Stimulated activated CD8-positive, alpha-beta memory T cell treated with anti-CD3 and anti-CD28 coated beads, Interleukin-15, amount 100 ng/mL, for 24 hours (primary cell): ENCODE measurements at places on chromosomes 2 and 18.

DNA sequence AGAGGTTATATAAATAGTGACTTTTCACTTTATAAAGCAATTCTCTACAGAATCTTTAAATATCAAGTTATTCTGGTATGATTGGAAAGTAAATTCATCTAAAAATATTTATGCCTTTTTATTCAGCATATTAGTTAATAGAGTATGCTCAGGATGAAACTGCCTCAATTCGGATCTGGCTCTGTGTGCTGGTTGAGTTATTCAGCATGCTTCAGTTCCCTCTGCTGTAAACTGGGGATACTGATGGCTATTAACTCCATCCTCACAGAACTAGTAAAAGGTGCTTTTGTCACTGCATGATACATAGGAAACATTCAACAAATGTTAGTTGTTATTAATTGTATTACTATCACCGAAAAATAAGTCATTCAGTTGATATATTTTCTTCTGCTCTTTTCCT, 250.3 kb downstream of the NRXN1 start:
- no peak for DNase-seq

DNA sequence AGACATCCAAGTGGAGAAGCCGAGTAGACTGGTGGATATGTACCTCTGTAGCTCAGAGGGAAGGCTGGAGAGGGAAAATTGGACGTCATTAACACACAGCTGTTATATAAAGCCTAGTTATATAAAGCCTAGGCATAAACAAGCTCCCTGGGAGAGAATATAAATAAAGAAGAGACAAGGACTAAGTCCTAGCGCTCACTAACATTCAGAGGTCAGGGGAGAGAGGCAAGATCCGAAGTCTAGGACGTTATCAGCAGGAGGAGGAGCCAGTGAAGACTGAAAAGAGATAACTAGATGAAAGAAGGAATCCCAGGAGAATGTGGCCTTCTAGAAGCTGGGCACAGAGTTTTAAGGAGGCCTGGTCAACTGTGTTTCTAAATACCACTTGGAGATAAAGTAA, 55.3 kb downstream of the NOL10 start:
- DNase-seq = no peak

GRCh38 chr2:66426244-66427111, 8.4 kb upstream of the MEIS1 start:
- DNase-seq = no peak

DNA sequence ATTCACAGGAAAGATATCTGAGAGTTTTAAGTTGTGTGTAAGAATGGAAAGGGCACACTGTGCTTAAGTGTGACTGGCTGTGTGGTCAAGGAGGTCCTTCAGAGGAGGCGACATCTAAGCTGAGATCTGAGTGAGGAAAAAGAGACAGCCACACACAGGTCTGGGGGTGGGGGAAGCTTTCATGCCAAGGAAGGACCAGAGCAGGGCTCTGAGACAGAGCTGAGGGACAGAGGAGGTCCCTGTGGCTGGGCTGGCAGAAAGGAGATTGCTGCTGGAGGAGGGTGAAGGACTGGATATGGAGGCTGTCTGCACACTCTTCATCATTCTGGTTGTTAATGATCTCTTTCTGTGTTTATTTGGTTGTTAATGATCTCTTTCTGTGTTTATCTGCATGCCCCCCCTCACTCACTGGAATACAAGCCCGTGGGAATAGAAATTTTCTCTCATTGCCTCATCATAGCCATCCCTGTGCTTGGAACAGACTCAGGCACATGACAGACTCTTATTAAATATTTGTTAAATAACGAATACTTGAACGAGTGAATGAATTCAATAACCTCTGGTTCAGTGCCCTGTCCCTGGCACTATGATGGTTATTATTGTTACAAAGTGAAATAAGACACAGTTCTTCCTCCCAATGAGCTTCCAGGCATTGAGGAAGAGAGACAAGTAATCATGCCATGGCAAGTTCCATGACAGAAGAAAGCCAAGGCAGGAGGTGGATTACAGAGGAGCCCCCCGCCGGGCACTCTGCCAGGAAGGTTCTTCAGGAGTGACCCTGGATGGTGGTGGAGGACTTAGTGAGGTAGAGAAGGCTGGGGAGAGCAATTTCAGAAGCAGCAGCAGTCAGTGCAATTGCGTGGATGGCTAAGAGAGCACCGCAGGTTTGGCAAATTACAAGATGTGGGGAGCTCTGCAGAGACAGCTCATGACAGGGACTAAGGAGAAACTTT, 399.4 kb upstream of the HS6ST1 start:
- no peak for DNase-seq

DNA sequence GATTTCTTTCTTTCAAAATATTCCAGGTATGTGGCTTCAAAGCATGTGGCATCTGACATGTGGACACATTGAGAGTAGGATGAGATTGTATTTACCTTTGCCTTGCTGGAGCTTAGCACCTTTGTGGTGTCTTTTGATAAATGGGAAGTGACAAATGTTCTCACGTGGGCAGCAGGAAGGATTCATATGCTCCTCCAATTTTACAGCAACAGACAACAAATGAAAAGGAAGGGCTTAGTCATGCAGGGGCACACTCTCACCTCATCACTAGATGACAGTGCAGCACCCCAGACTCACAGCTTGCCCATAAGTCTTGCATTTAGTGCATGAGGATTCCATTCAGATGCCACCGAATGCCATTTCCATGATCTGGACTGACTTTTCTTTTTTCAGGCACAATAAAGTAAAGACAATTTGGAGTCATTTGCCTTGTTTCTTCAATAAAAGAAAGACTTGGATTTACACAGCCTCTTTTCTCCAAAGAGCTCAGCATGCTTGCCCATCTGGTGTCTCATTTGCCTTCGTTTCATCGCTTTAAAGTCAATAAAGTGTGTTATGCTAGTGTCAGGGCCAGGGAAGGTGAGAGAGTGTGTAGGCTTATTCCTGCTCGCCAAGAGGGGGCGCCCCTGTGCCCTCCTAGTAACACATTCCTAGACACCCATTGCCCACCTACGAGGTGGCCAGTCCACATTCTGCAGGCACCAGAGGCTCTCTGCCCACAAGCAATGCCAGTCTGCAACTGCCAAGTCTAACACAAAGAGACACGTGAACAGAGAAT, 39.6 kb upstream of the DAPL1 start:
- no peak for DNase-seq

- DNase-seq = no peak
Measured at GRCh38 chr2:228625481-228625880, 444.0 kb upstream of the SPHKAP start.

GRCh38 chr18:10895976-10896375, 253.4 kb downstream of the PIEZO2 start:
- no peak for DNase-seq

- no peak for DNase-seq
Measured at GRCh38 chr2:226694149-226694548, 105.5 kb downstream of the IRS1 start.

GRCh38 chr18:34710458-34710914, 388 bp downstream of the DTNA start:
- no peak for DNase-seq

DNA sequence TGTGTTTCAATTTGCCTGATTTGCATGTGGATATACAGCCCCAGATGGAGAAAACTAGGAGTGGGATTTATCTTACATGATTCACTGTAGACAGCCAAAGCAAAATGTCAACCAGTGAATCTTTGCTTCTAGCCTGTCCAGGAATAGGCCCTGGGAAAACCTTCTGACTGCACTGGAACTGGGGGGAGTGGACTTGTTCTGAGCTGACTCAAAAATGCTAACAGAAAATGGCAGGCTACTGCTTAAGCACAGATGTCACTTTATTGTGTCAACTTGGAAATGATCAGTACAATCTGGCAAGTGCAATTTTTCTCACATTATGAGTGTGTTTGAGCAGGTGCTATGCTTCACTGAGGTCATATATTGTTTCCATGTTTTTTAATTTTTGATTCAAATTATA, 593.7 kb downstream of the NRXN1 start:
- no peak for DNase-seq
